ENCODE measurements at places on chromosomes 11 and 22.
A peak's percentile ranks its signal among the peaks of the same experiment; 100 is the strongest.

DNA sequence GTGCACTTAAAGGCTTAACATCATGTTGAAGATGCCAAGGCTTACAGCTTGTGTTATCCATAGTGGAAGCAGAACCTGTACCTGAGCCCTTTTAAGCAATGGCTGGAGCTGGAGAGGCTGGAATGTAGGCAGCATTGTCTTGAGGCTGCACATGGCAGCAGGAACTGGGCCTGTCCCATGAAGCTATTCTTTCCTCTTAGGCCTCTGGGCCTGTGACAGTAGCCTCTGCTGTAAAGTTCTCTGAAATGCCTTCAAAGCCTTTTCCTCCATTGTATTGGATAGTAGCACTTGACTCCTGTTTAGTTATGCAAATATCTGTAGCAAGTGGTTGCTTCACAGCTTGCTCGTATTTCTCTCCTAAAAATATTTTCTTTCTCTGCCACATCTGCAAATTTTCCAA lies 127.4 kb upstream of the ANO5 start:
- no peak for DNase-seq

DNA sequence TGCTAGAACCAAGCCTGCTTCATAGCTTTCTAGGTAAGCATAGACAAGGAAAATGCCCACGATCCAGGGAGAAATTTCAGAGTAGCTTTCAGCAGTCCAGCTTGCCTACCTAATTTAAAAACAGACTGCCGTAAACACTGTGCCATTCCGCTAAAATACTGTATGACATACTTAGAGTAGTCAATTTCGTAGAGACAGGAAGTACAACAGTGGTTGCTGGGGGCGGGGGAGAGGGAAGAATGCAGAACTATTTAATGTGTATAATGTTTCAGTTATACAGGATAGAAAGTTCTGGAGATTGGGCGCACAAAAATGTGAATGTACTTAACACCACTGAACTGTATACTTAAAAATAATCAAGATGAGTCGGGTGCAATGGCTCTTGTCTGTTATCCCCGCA lies 56.7 kb downstream of the C11orf58 start:
- no peak for DNase-seq

GRCh38 chr11:67356864-67357561 lies 3.7 kb upstream of the POLD4 start:
- peak; percentile 77 for DNase-seq

GRCh38 chr11:95229199-95229992 lies 1.6 kb downstream of the SESN3 start:
- DNase-seq: no peak

GRCh38 chr11:83047515-83048225 lies 24.0 kb downstream of the RAB30 start:
- no peak for DNase-seq

DNA sequence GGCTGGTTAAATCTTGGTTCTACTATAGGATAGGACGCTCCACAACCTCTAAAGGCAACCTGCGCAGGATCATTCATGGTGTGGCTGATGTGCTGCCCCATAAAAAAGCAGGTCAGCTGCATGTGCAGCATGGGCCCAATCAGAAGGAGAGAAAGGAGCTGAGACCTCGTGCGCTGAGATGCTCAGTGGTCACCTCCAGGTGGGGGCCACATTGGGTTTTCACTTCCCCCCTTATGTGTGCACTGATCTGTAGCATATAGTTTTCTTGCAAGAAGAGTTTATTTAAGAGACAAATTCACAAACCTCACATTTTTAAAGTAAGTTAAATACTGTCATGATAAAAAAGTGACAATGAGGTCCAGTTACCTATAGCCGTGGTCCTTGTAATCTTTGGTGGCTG lies 24.3 kb downstream of the SERPIND1 start:
- DNase-seq: no peak

DNA sequence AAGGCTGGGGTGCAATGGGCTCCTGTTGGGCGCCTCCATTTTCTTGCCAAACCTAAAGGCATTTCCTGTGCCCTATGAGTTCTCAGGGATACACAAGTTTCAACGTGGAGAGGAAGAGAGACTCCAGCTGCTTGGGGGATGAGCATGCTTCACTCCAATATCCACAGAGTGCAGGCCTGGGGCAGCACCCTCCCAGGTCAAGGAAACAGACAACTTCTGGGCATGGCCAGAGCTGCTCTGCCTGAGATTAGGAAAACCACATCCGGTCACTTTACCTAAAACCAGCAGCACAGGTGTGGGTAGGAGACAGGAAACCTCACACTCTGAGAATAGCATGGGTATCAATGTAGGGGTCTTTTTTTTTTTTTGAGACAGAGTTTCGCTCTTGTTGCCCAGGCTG lies 28.7 kb downstream of the TMEM184B start:
- DNase-seq: no peak

DNA sequence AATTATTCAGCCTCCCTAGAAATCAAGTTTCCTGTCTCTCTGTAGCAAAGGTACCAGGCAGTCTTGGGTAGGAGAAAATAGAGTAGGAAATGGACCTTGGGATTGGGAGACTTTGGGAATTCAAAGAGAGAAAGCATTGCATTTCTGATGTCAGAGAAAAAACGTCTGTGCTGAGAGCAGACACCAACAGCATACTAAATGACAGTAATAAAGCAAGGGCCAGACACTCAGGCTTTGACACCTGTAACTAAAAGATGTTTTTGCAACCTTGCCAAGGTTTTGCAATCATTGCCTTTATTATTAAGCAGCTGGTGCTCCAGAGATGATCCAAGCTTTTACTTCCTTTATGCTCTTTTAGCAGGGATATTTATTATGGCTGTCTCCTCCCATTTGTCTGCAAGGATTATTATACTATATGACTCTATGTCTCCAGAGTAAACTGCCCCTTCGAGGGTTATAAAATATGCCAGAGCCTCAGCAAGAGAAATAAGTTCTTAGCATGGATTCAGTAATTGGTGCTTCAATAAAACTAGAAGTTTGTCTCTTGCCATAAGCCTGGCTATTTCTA lies 85.2 kb upstream of the GRAMD1B start:
- DNase-seq: no peak

DNA sequence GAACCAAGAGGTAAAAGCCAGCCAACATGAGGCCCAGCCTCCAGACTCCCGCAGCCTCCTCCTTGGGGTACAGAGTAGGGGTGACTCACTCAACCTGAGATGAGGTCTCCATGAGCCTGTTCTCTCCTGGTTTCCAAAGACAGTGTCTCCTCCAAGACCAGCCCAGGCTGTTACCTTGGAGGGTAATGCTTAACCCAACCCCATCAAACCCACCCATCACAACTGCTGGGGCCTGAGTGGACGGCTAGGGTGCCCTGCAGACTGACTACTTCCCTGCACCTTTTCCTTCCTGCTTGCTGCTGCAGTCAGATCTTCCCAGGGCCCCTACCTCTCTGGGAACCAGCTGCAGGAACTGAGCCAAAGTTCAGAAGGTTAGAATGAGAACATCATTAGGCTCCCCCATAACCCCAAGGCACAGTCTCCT lies 5.1 kb upstream of the NOL12 start:
- DNase-seq: no peak

- DNase-seq: no peak
These were observed 1330.6 kb downstream of the BRD1 start for GRCh38 chr22:48496987-48497650.

All from stimulated activated CD4-positive, alpha-beta T cell treated with anti-CD3 and anti-CD28 coated beads, Interleukin-4, amount 100 ng/mL, for 24 hours (primary cell).